ENCODE measurements at places on chromosomes 3 and 15.

GRCh38 chr15:97981058-97981457, 20.6 kb downstream of the ARRDC4 start:
- DNase-seq: no peak

DNA sequence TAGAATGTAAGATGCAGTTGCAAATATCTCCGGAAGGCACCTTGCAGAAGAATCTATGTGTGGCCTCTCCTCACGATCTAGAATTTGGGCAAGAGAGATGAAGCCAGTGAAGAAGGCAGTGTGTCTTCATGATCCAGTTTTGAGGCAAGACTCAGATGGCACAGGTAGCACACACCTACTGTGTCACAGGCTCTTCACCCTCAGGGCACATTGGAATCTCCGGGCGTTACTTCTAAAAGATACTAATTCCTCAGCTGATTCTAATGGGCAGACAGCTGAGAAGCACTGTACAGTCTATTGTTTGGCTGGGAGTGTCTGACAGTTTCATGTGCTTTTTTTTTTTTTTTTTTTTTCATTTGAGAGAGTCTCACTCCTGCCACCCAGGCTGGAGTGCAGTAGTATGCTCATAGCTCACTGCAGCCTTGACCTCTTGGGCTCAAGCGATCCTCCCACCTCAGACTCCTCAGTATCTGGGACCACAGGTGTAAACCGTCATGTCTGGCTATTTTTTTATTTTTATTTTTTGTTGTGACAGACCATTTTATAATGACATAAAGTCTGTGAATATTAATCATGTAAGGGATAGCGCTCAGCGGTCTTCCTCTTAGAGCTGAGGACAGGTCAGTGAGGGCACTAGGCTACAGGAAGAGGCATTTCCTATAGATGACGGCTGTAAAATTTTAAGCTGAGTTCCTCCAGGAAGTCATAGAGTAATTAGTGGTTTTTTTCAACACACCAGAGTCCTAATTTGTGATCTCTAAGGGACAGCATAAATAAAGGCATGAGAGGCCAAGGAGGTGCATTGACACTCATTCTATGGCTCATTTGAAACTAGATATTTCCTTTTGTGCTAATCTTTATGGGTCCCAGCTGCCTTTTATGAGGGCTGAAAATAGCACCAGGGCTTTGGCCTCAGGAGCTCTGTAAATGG, 4.0 kb downstream of the C3orf52 start:
- DNase-seq: no peak

DNA sequence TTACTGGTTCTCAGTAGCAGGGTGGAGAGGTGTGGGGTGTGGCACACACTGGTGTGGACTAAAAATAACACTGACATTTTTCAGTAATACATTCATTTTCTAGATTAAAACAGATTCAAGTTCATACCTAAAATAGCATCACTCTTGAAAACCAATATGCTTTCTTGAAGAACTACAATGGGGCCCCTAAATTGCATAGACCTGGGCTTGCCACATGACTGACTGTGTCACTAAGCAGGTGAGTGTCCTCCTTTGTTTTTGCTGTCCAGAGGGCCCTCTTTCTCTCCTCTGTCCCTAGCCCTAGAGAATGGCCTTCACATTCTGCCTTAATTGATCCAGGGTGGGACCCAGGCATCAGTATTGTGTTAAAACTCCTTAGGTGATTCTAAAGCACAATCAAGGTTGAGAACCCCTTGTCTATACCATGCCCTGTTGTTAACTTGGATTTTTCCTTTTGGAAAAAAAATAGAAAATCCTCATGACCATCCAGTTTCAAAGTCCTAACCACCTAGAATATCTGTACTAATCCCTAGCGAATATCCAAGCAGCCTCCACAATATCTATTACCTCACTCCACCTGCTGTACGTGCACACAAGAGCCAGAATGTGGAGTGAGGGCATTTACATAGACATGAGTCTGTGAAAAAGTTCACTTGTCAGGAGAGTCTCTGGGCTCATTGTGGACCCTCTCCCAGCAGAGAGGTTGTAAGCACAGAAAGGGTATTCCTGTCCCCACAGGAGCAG, 18.7 kb upstream of the TMEM41A start:
- no peak for DNase-seq

GRCh38 chr3:65561617-65562016, 477.1 kb downstream of the MAGI1 start:
- no peak for DNase-seq

DNA sequence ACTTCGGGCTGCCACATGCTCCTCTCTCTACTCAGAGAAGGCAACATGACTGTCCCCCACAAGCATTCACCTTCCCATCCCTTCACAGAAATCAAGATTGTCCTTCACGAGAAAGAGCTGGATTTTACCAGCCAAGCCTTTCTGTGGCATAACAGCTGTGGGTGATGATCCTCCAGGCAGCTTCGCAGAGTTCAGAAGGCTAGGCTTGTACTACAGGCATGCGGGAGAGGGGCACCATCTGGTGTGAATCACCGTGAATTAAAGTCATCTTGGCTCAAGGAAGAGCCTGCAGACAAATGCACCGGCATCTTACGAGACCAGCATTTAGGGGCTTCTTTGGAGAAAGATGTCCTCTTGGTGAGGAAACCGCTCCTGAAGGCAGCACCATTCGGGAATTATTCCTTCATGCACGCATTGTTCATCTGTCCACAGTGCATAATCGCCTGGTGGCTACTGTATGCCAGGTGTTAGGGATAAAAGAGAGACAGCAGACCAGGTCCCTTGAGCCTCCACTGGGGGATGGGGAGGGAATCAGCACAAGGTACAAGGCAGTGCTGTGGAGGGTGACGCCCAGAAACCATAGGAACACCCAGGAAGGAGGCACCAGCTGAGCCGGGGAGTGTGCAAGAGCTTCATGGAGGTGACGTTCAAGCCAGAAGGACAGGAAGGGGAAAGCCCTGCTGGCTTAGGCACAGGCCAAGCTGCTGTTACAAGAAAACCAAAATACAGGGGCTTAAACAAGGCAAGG, 108.6 kb downstream of the TMEM266 start:
- no peak for DNase-seq

GRCh38 chr3:65830948-65831732, 207.6 kb downstream of the MAGI1 start:
- no peak for DNase-seq

DNA sequence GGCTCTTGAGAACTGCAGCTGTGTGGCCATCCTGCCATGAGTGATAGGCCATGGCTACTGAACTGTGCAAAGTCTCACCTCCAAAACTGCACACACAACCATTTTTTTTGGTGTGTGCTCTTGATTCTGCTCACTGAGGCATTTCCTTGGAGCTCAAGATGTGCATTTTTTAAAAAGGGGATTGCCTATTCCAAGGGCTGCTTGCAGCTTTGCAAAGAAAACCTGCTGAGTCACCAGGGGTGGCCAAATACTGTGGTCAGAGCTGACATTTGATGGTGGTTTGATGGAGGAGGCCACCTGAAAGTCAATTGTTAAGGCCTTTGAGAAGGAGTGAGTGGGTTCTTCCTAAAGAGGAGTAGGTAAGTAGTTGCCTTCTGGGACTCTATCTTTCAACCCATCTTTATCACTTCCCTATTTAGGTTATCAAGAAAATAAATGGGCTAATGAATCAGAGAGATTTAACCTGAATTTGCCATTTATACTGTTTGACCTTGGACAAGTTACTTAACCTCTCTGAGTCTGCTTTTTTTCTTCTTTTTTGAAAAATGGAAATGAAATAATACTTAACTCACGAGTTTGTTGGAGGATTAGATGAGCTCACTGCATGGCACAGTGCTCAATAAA, 87.9 kb downstream of the CHST2 start:
- DNase-seq: peak; percentile 11

- no peak for DNase-seq
These were observed 968.4 kb downstream of the ZPLD1 start for GRCh38 chr3:103403191-103403590.

- DNase-seq: no peak
These were observed 74.0 kb upstream of the RAD18 start for GRCh38 chr3:9037144-9037711.

- DNase-seq: no peak
These were observed 333.9 kb upstream of the TBC1D5 start for GRCh38 chr3:18076301-18076700.

Measured in activated CD4-positive, alpha-beta T cell treated with anti-CD3 and anti-CD28 coated beads, Interleukin-2, amount 50 U/mL, for 16 hours (primary cell).